ENCODE measurements at places on chromosomes 12 and 14. TPM values are rescaled to one million over a fixed set of nuclear protein-coding genes. Genes with fewer than 3 reads are reported as not detected.

The MON2 gene
- polyA plus RNA-seq, result 16.9 TPM

The WDHD1 gene
- 5.4 TPM for polyA plus RNA-seq

- DNase-seq, result peak; percentile 80
Observed at GRCh38 chr12:52041695-52042123, 9.5 kb upstream of the NR4A1 start.

- no peak for DNase-seq
Observed at GRCh38 chr14:44763356-44763755, 198.4 kb downstream of the KLHL28 start.

DNA sequence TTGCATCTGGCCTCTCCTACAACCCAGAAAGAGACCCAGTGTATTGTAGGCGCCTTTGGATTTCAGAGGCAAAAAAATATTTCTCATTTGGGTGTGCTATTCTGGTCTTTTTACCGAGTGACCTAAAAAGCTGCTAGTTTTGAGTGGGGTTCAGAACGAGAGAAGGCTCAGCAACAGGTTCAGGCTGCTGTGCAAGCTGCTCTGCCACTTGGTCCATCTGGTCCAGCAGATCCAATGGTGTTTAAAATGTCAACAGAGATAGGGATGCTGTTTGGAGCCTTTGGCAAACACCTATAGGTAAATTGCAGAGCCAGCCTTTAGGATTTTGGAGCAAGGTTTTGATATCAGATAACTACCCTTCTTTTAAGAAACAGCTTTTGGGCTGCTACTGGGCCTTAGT, 25.3 kb upstream of the DYRK2 start:
- DNase-seq, result no peak

DNA sequence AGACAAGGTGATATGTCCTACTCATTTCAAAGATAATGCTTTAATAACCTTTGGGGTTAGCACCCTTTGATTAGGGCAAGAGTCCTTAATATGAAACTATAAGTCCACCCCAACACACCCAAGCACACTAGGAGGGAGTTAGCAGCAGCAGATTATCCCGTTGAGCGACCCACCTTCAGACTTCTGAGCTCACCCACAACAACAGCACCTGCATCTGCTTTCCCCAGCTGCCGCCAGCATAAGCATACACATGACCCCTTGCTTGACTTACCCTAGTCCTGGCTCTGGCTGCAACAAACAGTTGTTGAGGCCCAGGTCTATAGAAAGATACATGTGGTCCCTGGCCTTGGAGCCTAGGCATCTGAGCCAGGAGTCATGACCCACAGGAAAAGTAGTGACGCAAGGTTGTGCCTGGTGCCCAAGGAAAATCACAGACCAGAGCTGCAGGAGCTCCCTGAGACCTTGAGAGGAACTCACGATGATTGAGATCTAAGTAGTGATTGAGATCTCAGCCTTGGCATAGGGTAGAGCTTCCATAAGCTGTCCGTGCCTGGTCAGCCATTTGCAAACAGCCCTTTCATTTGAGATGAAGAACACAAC, 19.0 kb downstream of the ZDHHC22 start:
- DNase-seq, result no peak

GRCh38 chr14:89614009-89614691, 197.1 kb upstream of the FOXN3 start:
- no peak for DNase-seq

DNA sequence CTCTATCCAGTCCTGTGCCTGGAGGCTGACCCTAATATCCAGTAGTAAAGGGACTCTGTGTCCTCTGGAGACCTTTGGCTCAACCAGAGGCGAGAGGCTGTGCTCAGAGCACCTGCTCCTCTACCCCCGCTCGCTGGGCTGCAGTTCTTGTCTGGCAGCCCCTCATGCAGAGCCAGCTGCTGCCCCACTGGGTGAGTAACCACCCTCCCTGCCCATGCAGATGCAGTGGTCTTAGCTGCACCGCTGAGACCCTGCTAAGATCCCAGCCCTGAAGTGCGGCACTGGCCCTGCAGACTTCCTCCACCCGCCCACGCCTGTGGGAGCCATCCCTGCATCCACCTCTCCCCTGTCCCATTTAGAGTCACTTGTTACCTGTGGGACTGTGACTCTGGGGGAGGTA, 347.5 kb upstream of the SFSWAP start:
- no peak for DNase-seq
